ENCODE measurements at places on chromosomes 2 and 18. TPM values are rescaled to one million over a fixed set of nuclear protein-coding genes. Genes with fewer than 3 reads are reported as not detected.

- H3K27ac ChIP-seq, result no peak overlapping the region
- no peaks in the 10 kb centered on the region for H3K27me3 ChIP-seq
- H3K36me3 ChIP-seq, result no peaks in the 10 kb centered on the region
- H3K4me3 ChIP-seq, result no peak overlapping the region
- no peak for DNase-seq
These were observed 185.9 kb upstream of the FOSL2 start for GRCh38 chr2:28206762-28207161.

DNA sequence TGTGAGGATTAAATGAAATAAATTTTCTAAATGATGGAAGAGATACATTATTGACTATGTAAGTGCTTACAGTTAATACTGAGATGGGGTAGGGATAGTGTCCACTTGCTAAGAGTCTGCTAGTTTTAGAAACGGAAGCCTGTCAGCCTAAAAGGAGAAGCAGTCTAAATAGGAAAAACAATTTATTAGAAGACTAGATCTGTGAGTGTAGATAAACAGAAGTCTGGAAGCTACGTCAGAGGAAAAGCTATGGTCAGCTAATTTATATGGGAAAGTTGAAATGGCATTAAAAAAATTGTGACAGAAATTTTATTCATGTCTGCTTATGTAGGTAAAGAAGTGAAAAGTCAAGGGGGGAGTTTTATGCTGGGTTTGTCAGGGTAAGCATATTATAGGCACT lies 1338.4 kb upstream of the CHAC2 start:
- no peak overlapping the region for H3K27ac ChIP-seq
- no peaks in the 10 kb centered on the region for H3K27me3 ChIP-seq
- H3K4me3 ChIP-seq, result no peak overlapping the region
- no peaks in the 10 kb centered on the region for H3K4me1 ChIP-seq
- H3K36me3 ChIP-seq, result no peaks in the 10 kb centered on the region

The FLACC1 gene
- total RNA-seq, result 4.2 TPM

DNA sequence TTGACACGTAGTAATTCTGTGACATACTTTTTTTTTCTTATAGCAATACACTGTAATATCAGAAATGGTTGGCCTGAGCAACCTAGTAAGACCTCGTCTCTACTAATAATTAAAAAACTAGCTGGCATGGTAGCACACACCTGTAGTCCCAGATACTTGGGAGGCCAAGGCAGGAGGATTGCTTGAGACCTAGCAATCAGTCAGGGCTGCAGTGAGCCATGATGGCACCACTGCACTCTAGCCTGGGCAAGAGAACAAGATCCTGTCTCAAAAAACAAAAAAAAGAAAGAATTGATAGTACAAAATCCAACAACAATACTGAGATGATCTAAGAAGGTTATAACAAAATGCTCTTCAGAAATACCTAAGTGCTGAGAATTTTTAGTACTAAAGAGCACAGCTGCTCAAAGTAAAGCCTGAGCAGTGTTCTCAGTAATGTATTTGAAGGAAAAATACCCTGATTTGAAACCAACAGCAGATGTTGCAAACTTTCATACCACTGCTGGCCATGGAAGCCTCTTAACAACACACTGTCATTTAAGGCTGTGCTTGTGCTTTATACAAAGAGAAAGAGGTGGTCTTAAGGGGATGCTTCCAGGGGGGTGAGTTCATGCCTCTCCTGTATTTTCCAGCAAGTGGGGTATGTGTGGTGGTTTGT lies 132.6 kb upstream of the CDCA7 start:
- no peak overlapping the region for H3K27ac ChIP-seq
- no peak for DNase-seq
- H3K4me3 ChIP-seq, result no peak overlapping the region
- peaks cover 6% of the 10 kb centered on the region for H3K36me3 ChIP-seq
- no peaks in the 10 kb centered on the region for H3K27me3 ChIP-seq
- H3K4me1 ChIP-seq, result peaks cover 15% of the 10 kb centered on the region

DNA sequence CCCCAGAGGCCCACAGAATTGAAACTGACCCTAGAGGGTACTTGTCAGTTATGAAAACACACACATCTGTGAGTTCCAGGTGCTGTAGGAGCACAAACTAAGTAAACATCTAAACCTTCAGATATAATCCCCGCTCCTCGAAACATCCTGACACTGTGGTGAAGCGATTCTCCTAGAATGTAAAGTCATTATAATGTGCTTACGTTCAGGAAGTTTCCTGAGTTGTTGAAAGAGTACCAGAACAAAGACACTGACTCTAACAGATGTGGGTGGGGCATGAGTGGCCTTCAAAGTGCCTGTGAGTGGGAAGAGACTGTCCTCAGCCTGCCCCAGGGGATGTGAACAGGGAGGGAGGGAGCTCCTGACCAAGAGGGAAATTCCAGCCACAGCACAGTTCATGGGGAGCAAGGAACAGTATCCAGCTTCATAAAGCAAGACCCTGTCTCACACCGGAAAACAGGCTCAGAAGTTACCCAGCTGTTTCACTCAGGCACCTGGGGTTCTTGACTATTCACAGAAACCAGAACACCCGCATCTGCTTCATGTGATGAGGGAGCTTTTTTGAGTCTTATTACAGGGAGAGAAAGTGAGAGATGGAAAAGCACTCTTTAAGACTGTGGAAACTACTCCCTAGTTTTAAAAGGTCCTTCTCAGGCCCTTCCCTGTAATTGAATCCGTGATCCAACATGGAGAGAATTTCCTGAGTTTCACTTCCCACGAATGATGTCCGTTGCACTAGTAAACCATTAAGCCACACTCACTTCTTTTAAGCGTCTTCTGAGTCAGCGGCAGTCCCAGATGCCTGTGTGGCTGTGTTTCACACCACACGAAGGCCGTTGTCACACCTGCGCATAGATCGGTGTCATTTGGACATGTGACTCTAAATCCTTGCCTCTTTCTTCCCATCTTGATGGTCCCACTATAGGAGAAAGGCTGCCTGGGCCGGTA lies 88.6 kb upstream of the EML6 start:
- H3K4me1 ChIP-seq, result peaks cover 7% of the 10 kb centered on the region
- no peaks in the 10 kb centered on the region for H3K27me3 ChIP-seq
- H3K4me3 ChIP-seq, result peak overlapping the region; percentile 26
- peaks cover 28% of the 10 kb centered on the region for H3K36me3 ChIP-seq
- peak overlapping the region; percentile 53 for H3K27ac ChIP-seq

The MYO3B gene
- total RNA-seq, result not detected

DNA sequence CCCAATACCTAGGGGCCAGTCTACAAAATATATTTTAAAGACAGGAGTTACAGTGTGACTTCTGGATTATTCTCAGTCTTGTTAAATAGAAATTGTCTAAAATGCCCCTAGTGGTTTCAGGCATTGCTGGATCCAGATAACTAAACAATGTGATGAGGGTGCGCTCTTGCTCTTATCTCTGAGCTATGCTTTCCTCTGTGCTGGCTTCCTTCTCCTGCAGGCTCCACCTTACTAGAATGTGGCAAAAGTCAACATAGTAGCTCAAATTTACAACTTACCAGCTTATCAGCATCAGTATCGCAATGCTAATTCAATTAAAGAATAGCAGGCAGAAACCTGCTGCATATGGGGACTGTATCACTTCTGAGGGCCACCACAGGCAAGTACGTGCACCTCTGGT lies 61.3 kb upstream of the RNU4ATAC start:
- H3K4me1 ChIP-seq, result peaks cover 6% of the 10 kb centered on the region
- DNase-seq, result no peak
- H3K27ac ChIP-seq, result no peak overlapping the region
- peaks cover 20% of the 10 kb centered on the region for H3K36me3 ChIP-seq
- H3K27me3 ChIP-seq, result no peaks in the 10 kb centered on the region
